ENCODE measurements at places on chromosomes 5 and 9.

DNA sequence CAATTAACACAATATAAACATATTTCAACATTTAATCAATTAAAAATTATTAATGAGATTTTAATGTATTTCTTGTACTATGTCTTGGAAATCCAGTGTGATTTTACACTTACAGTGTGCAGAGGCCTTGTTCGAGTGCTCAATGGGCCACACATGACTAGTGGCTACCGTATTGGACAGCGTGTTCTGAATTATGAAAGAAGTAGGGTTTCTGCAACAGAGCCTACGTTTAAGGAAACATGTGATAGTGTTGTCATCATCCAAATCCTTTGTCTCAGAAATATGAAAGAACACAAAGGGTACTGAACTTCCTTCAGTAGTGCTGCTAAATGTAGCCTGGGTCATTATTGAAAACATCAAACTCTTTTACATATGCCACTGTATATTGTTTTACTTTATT is 29.5 kb downstream of the NPR3 start:
- DNase-seq, result no peak

DNA sequence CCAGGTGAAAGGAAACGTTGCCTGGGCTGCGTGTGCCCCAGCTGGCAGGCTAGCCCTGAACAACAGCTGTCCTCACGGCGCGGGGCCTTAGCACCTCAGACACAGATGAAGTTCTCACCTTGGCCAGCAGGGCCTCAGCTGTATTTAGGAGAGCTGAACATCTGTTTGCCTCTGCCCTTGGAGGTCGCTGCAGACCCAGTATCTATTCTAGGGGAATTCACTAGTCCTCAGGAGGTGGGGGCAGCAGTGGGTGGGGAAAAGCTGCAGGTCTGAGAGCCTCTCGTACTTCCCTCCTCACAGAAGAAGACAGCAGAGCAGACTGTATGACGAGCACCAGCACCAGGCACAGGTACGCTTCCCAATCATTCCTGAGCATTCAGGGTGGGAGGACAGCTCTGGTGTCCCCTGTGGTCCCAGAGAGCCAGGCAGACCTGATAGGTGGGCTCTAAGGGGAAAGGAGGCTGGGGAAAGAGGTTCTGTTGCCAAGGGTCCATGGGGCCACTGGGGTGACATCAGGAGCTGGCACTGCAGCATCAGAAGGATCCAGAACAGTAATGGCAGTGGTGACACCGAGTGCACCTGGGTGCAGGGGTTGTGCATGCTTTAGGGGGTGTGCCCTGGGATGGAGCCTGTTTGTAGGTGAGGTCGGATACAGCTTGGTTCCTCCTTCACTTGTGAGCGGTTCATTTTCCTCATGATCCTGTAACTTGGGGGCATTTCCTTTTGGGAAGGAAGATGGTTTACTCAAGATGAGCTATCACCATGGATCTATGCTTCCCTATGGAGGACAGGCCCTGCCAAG is 13.8 kb downstream of the CD74 start:
- DNase-seq, result no peak

DNA sequence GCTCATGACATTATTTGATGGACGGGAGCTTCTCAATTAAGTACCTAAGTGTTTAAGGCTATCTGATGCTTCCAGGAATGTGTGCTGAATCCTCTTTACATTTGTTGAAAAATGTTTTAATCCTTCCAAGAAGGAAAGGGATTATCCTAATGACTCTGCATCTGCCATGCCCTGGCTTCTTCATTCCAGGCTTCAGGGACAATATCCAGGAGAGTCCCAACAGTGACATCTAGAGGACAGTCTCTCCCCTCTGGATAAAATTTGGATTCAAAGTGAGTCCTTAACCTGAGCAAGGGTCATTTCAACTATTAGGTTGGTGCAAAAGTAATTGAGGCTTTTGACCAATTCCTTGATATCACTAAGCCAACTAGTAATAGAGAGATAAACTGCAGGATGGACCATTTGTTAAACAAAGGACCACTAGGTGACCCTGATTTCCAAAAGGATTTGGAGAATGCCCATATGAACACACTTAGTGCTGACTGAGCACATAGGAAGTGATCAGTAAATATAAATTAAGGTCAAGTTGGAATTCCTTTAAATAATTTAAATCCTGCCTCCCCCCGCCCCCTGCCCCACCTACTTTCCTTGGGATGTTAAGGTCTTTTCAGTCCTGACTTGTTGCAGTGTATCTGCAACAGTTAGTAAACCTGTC is 19.1 kb downstream of the TNFSF8 start:
- no peak for DNase-seq

GRCh38 chr5:127705120-127705892 is 2.1 kb downstream of the CCDC192 start:
- no peak for DNase-seq

DNA sequence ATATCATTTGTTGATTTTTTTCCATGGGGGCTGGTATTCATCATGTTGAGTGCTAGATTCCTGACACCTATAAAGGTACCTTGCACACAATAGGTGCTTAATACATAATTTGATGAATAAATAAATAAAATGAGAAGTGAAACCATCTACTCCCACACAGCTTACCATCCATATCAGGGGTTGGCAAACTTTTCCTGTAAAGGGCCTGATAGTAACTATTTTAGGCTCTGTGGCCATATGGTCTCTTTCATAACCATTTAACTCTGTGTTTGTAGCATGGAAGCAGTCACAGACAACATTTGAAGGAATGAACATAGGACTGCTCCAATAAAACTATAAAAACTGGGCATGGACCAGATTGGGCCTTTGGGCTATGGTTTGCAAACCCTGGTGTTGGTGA is 100.3 kb downstream of the GCNT1 start:
- no peak for DNase-seq

GRCh38 chr5:159132429-159133040 is 32.8 kb upstream of the EBF1 start:
- no peak for DNase-seq

- DNase-seq, result no peak
Measured at GRCh38 chr5:125017796-125018195, 271.4 kb upstream of the ZNF608 start.

DNA sequence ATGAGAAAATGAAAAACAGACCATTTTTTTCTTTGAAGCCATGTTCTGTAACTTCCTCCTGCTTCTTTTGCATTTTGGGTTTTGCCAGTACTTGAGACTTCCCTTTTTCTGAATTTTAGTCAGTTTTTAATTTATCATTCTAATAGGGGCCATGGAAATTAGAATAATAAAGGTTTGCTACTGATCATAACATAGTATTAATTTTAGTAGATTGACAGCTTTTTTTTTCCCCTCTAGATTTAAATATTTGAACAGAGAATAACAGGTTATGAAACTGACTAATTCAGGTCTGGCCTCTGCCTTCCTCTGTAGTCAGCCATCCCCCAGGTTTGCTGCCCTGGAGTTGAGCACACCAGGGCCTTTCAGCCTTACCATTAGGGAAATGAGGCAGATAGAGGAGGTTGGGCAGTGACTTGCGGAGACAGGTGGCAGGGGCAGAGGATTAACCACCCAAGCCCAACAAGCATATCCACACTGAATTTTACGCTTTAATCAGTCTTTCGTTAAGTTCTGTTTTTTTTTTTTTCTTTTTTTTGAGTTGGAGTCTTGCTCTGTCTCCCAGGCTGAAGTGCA is 80.1 kb upstream of the TNFAIP8 start:
- no peak for DNase-seq

- no peak for DNase-seq
Measured at GRCh38 chr9:80233906-80234305, 662.1 kb downstream of the TLE4 start.

DNA sequence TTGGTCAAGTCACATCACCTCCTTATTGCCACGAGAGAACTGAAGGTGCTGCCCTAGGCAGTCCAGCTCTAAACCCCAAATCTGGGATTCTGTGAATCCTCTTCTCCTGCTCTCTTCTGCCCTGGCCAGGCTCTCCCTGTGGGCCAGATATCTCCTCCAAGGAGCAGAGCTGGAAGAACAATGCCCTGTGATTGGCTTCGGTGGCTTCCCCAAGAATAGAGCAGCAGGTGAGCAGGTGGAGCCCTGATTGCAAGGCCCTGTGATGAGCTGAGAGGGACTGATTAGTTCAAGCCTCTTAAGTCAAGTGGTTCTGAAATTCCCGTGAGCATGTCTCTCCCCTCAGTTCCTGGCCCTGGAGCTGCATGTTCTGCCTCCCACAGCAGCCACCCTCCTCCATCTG is 175.3 kb upstream of the BRINP1 start:
- no peak for DNase-seq

- DNase-seq, result no peak
Measured at GRCh38 chr5:42779083-42779482, 22.5 kb downstream of the CCDC152 start.

DNA sequence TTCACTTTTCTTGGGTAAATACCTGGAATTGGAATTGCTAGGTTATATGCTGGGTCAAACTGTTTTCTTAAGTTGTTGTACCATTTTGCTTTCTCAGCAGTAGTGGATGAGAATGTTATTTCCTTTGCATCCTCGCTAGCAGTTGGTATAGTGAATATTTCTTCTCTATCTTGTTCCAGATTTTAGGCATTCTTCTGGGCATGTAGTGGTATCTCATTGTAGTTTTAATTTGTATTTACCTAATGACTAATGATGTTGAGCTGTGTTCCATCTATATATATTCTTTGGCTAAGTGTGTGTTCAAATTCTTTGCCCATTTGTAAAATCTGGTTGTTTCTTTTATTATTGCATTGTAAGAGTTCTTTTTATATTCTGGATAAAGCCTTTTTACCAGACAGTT is 333.3 kb downstream of the MAT2B start:
- DNase-seq, result no peak

GRCh38 chr5:144189800-144190429 is 19.2 kb downstream of the KCTD16 start:
- DNase-seq, result no peak

DNA sequence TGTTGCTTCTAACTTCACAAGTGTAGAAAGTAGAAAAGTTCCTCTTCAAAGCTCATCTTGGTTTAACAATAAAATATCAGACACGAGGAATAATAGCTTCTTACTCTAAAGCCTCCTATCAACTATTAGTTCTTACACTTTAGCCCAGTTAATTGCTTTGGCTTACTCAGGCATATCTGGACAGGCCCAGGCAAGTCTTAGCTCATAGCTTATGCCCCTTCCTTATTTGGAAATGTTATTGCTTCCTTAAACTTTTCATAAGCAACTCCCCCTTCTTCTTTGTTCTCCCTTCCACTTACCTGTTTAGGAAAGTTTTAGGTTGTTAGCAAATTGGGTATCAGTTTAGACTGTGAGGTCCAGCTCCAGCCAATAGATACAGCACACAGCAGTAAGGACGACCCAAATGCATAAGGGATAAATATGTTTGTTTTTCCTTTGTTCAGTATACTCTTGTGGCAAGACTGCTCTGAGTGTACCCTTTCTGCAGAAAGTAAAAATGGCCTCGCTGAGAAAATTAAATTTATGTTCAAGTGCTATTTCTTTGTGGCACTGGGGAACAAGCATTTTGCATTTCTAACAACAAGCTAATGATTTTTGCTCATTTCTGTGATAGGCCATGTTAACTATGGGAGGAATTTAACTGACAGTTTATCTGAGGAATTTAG is 162.1 kb downstream of the SMC2 start:
- no peak for DNase-seq

GRCh38 chr9:15231788-15232635 is 75.0 kb downstream of the TTC39B start:
- no peak for DNase-seq

DNA sequence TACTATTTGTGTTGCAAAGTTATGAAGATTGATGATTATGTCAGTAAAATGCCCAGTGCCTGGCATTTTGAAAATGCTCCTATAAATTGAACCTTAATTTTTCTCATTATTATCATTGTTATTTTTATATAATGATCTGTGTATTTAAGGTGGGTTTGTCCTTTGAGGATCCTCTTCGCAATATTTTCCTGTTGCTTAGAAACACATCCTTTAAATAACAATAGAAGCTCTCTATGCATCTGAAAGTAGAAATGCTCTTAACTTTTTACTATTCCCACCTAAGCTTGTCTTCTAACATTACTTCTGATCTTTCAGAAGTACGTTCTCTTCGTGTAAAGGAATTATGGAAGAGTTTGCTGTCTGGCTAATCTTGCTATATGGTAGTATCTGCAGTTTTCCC is 214.7 kb upstream of the TLX3 start:
- DNase-seq, result no peak

- DNase-seq, result no peak
Measured at GRCh38 chr5:157750320-157750719, 6.8 kb downstream of the LSM11 start.

GRCh38 chr5:61631438-61631941 is 299.4 kb downstream of the ZSWIM6 start:
- DNase-seq, result peak; percentile 89

- DNase-seq, result no peak
Measured at GRCh38 chr5:132679717-132680380, 6.1 kb downstream of the IL4 start.

DNA sequence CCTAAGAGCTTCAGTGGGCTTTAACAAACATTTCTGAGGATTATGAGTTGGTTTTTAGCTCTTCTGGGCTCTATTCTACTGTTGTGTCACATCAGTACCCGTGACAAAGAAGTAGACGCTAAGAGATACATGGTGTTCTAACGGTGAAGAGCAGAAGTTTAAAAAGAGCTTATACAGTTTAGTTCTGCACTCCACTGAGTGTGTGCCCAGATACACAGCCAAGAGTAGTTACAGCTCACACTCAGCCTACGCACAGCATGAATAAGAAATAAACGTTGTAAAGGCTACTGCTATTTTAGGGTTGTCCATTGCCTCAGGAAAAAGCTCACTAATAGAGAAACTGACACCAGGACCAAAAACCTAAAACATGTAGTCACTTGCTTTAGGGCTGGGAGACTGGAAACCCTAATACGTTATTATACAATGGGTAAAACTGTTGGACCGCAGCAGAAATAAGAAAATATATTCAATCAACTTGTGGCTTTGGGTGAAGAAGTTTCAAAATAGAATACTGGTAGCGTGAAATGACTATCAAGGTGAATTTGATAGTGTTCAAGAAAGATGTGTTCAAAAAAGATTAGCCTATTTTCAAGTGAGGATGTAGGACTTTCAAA is 34.7 kb downstream of the PSIP1 start:
- no peak for DNase-seq

DNA sequence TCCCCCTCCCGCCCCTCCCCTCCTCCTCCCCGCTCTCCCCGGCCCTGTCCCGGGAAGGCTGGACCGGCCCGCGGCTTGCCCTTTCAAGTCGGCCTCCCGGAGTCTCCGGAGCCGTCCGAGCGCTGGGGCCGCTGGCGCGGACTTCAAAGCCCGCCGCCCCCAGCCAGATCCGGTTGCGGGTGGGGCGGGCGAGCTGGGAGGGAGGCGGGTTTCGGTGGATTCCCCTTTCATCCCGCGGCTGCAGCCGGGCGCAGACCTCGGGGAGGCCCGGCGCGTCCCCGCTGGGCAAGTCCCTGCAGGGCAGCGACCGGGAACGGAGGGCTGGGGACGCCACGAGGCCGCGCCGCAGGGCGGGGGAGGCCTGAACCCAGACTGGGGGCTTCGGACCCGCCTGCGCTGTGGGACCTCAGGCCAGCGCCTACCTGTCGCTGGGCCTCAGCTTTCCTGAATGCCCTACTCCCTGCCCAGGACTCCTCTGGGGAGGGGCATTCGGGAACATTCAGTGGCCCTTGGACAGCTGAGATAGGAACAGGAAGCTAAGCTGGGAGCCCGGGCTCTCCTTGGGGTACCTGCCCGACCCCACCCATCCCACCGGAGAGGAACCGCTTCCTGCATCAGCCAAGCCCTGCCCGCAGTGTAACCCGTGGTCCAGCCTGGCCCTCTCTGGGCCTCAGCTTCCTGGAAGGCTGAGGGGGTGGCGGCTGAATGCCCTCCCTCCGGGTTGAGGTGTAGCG is 23.4 kb downstream of the C9orf50 start:
- peak; percentile 86 for DNase-seq

All from sigmoid colon (tissue), 7 donors.